ENCODE measurements at places on chromosomes 2 and 18.
A peak's percentile ranks its signal among the peaks of the same experiment; 100 is the strongest.

DNA sequence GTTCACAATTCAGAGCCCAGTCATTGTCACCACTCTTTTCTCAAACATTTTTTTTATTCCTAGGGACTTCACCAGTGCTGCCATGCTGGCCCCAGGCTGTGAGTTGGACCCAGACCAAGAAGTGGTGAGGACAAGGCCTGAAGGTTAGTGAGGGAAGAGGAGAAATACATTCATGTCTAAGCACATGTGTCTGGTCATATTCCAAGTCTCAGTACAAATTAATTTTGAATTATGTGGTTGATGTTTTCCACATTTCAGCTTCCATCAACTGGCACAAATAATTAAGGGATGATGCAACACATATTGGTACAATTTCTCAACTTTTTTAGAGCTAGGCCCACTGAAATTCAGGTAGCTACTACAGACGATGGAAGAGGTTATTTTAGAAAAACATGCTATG, 106.6 kb upstream of the UPP2 start:
- DNase-seq: no peak

GRCh38 chr18:23859466-23860336, 154.9 kb upstream of the TTC39C start:
- no peak for DNase-seq

- no peak for DNase-seq
Observed at GRCh38 chr18:10659000-10659399, 133.2 kb downstream of the NAPG start.

GRCh38 chr2:166419616-166419934, 43.8 kb upstream of the SCN9A start:
- no peak for DNase-seq

DNA sequence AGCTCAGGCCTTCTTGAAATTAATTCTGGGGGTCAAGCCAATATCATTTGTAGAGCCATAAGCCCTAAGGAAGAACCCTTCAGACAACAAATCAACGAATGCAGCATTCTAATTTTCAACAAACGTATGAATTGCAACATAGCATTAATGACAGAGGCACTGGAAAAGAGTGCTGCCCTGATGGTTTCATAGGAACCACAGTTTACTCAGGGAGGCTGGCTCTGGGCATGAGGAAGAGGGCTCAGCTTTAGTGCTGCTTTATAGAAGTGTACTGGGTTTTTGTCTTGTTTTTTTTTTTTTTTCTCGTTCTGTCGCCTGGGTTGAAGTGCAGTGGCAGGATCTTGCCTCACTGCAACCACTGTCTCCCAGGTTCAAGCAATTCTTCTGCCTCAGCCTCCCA, 36.1 kb upstream of the CAB39 start:
- no peak for DNase-seq

GRCh38 chr18:43115076-43115921, at the start of gene RIT2:
RIT2 (minus strand) TSS chr18:43115685.
- DNase-seq: no peak

DNA sequence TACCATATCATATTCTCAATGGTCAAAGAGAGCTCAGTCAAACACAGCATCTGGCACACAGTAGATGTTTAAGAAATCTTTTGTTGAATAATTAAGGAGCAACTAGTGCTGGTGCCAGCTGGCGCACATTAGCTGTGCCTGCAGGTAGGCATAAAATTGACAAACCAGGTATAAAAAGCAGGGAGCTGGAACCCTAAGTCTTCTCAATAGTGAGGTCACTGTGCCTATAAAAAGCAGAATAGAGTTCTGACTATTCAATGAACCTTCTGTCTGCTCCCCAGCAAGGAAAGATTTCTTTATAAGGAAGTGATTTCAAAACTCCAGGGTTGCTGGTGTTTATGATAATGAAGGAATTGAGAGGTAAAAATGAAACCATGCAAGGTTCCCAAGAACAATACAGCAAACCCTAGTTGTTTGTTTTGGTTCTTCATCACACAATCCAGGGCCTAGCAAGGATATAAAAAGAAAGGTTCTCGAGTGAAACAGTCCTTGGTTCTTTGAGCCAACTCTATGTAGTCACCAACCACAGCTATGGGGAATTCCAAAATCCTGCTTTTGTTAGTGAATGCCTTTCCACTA, 76.1 kb downstream of the THADA start:
- no peak for DNase-seq

DNA sequence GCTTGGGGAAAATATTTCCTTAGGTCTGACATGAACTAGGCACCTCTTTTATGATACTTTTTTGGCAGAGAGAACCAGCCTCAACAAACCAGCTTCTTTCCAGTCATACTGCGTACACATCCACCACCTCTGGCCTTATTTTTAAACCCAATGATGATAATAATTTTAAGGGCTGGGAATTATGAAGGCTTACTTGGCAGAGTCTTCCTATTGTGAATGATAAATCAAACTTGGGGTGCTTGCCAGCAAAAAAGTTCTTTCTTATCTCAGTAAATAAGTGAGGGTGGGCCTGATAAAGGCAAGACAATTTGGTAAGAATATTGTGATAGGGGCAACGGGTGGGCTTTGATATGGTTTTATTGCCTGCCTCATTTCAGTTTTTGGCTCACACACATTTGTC, 1230.2 kb upstream of the ZEB2 start:
- DNase-seq: no peak

- no peak for DNase-seq
Observed at GRCh38 chr2:233707940-233708644, 4.6 kb upstream of the UGT1A5 start.

DNA sequence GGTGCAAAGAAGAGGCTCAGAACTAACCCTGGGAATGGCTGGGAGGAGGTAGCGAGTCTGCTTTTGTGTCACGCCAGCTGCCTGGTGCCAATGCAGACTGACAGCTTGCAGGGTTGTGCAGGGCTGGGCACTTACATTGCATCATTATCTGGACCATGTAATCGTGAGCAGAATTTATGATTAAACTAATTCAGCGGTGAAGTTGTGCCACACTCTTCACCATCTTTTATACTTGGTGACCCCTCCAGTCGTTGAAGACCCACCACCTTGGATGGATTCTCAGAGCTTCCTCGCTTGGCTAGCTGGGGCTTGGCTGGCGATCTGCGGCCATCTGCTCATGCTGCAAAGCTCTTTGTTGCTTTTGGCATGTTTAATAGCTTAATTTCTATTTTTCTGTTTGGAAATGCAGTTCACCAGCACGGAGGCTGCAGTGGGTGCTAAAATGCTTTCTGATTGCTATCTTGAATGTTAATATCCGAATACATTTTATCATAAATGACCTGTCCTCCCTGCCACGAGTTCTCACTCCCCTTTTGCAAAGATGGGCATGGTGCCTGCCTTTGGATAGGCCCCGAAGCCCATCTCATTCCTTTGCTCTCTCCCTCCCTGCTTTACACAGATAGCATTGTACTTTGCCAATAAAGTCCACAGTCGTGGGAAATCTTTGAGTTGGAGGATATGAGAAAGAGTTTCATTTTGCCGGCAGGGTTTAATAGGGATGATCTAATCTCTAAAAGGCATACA, 188.2 kb downstream of the PRKCE start:
- DNase-seq: no peak

GRCh38 chr2:64939332-64939917, 49.8 kb upstream of the SLC1A4 start:
- no peak for DNase-seq

DNA sequence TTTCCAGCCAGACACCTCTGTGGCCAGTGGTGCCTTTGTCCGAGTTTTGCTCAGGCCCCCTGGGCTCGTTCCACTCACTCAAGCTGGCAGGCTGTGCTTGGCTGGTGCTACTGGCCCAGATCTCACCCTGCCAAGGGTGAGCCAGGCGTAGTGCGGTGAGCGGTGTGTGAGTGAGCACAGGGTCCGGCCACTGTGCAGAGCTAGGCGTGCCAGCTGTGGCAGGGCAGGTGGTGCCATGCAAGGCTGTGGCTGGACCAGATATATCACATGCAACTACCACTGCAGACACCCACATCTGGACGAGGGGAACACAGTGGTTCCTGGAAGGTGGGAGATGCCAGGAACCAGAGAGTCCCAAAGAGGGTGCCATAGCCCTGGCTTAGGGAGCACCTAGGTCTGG, 70.1 kb downstream of the SRBD1 start:
- no peak for DNase-seq

GRCh38 chr2:224405841-224406370, 4.0 kb upstream of the FAM124B start:
- no peak for DNase-seq

GRCh38 chr2:115083225-115083624, 640.8 kb downstream of the DPP10 start:
- DNase-seq: no peak

GRCh38 chr2:3651691-3652648, 6.0 kb upstream of the ALLC start:
- DNase-seq: peak; percentile 60

- no peak for DNase-seq
Observed at GRCh38 chr18:22847392-22847791, 85.7 kb upstream of the RBBP8 start.

- DNase-seq: no peak
Observed at GRCh38 chr18:79523206-79523735, 127.5 kb downstream of the NFATC1 start.
